Heart right ventricle (tissue), 16 donors: ENCODE measurements at places on chromosomes 5 and 9. TPM values are rescaled to one million over a fixed set of nuclear protein-coding genes. Genes with fewer than 3 reads are reported as not detected.

GABRA6 gene
- total RNA-seq, result not detected

LURAP1L gene
- 4.6 TPM for total RNA-seq

TEX48 gene
- not detected for total RNA-seq

TYRP1 gene
- total RNA-seq, result 121 TPM

CDKN2B-AS1 gene
- total RNA-seq, result 0.30 TPM

SLC46A2 gene
- total RNA-seq, result 0.15 TPM

MARCHF11 gene
- 0.58 TPM for total RNA-seq

KIF4B gene
- total RNA-seq, result not detected

SNCB gene
- total RNA-seq, result 0.35 TPM

HRH2 gene
- total RNA-seq, result 37.4 TPM

LTC4S gene
- total RNA-seq, result 10.6 TPM

SOWAHA gene
- not detected for total RNA-seq

SHC3 gene
- 0.45 TPM for total RNA-seq

LECT2 gene
- not detected for total RNA-seq

EGFLAM gene
- total RNA-seq, result 6.8 TPM

CTXN3 gene
- total RNA-seq, result not detected

TICAM2 gene
- total RNA-seq, result 2.0 TPM

CATSPER3 gene
- 0.37 TPM for total RNA-seq

TMEM174 gene
- total RNA-seq, result not detected

ARID3C gene
- total RNA-seq, result not detected

ZBED3 gene
- total RNA-seq, result 8.9 TPM

CD274 gene
- total RNA-seq, result 13.6 TPM

SHISAL2B gene
- total RNA-seq, result not detected

GNG10 gene
- 34.3 TPM for total RNA-seq

DIRAS2 gene
- not detected for total RNA-seq

PCDHB4 gene
- total RNA-seq, result 2.3 TPM

APBA1 gene
- total RNA-seq, result 4.7 TPM

TMEM171 gene
- not detected for total RNA-seq

CTSV gene
- total RNA-seq, result not detected

PCDHA7 gene
- not detected for total RNA-seq

PCDHGB7 gene
- total RNA-seq, result 10.2 TPM

DUSP1 gene
- total RNA-seq, result 144 TPM
